LHCN-M2 (cell line): ENCODE measurements at places on chromosomes 4 and X.

- peak; percentile 51 for DNase-seq
Observed at GRCh38 chr4:124499261-124499660, 213.3 kb downstream of the ANKRD50 start.

DNA sequence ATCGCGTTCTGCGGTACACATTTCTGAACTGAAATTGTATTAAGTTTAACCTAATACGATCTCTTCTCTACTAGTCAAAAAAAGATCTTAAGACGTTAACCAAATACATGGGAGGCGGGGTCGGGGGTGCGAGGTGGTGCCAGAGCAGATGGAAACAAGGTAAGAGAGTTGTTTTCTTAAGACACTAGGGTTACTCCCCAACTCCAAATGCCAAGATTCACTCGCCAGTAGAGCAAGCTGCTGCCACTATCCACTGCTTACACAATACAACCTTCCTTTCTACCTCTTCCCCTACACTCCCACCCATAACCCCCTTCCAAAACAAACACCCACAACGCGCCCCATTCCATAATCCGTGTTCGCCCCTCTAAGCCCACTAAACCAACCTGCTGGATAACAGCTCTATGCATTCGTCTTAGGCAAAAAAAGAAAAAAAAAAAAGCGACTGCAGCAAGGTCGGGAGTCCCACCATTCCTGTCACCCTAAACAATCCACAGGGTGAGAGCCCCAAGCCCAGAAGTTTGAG, 1.3 kb downstream of the LCORL start:
- peak; percentile 9 for DNase-seq

GRCh38 chr4:19512086-19512485, 739.6 kb upstream of the SLIT2 start:
- DNase-seq: no peak

- no peak for DNase-seq
Observed at GRCh38 chr4:120720354-120720934, 202.1 kb downstream of the PRDM5 start.

DNA sequence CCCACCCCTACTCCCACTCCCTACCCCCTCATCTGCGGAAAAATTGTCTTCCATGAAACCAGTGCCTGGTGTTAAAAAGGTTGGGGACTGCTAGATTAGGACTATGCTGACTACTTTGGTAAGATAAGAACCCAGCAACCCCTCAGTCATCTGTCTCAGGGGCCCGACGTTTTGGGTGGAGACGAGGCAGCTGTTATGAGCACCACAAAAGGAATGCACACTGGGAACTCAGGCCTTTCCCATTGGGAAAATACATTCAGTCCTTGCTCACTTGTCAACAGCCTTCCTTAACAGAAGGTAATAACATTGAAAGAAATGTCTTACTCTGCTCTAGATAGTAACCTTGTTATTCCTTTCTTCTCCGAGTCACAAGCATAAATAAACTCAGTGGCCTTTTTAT, 310.8 kb downstream of the AFF2 start:
- DNase-seq: peak; percentile 83

DNA sequence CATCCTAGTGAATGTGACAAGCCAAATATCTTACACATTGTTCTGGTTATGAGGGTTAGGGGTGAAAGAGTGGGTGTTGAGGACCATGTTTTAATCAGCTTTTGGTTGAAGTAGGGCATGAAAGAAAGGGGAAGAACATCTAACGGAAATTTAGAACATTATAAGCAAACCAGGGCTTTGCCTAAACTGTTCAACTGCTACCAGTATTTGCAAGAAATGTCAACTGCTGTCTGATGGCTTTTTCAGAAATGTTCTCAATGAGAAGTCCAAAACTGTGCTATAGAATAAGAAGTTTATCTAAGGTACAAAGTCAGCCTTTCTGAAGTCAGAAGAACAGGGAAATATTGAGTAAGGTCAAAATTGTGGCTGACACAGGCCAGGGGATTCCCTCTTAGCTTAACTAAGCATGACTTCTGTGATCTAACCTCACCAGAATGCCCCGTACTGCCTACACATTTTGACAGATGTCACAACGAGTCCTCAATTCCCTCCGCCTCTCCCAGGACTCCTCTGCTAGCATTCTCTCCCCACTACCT, 67.1 kb downstream of the DTHD1 start:
- DNase-seq: no peak

- no peak for DNase-seq
Observed at GRCh38 chr4:15779809-15780208, 1.7 kb downstream of the CD38 start.

- DNase-seq: no peak
Observed at GRCh38 chr4:181509073-181509472, 734.1 kb upstream of the TENM3 start.

- no peak for DNase-seq
Observed at GRCh38 chr4:20288846-20289512, 37.3 kb downstream of the SLIT2 start.

DNA sequence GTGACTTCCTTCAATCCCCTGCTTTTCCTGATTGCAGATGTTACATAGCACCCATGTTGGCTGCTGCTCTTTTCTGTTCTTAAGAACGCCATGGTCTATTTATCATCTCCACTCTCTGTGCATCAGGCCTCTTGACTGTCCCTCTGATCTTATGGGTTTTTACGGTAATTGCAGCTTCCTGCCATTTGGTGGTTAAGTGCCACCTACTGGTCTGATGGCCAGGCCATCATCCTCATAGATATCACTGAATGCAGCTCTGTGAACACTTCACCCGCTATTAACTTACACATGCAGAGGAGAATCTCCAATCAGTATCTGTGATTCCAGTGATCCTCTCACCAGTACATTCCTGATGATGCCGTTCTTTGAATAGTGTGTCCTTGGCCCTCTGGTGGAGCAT, 382.4 kb downstream of the TRAM1L1 start:
- DNase-seq: no peak
